Progenitor cell of endocrine pancreas (in vitro differentiated cells): ENCODE measurements at places on chromosomes 5 and 9.

- peaks cover 1% of the 10 kb centered on the region for H3K4me1 ChIP-seq
- no peak overlapping the region for H3K27ac ChIP-seq
- peaks cover 22% of the 10 kb centered on the region for H3K36me3 ChIP-seq
- DNase-seq = no peak
- no peak overlapping the region for H3K4me3 ChIP-seq
These were observed 84.2 kb downstream of the MLLT3 start for GRCh38 chr9:20538092-20538491.

- H3K27ac ChIP-seq = peak overlapping the region; percentile 50
- H3K4me1 ChIP-seq = peaks cover 17% of the 10 kb centered on the region
- no peak for DNase-seq
- H3K4me3 ChIP-seq = no peak overlapping the region
- no peaks in the 10 kb centered on the region for H3K27me3 ChIP-seq
These were observed 70.9 kb downstream of the SETX start for GRCh38 chr9:132283863-132284262.

- H3K27me3 ChIP-seq = peaks cover 9% of the 10 kb centered on the region
- no peak overlapping the region for H3K27ac ChIP-seq
- H3K4me3 ChIP-seq = no peak overlapping the region
- H3K36me3 ChIP-seq = no peaks in the 10 kb centered on the region
- no peaks in the 10 kb centered on the region for H3K4me1 ChIP-seq
These were observed 49.9 kb downstream of the P4HA2 start for GRCh38 chr5:132177691-132178149.

GRCh38 chr9:32294106-32294505, 90.3 kb upstream of the ACO1 start:
- H3K36me3 ChIP-seq = no peaks in the 10 kb centered on the region

GRCh38 chr9:129394061-129394885, 216.2 kb upstream of the IER5L start:
- H3K4me1 ChIP-seq = peaks cover 4% of the 10 kb centered on the region
- H3K27me3 ChIP-seq = peaks cover 8% of the 10 kb centered on the region
- no peaks in the 10 kb centered on the region for H3K36me3 ChIP-seq
- H3K4me3 ChIP-seq = no peak overlapping the region
- no peak for DNase-seq

GRCh38 chr5:111720333-111720890, 36.6 kb downstream of the NREP start:
- no peak for DNase-seq
- no peaks in the 10 kb centered on the region for H3K27me3 ChIP-seq
- peaks cover 24% of the 10 kb centered on the region for H3K36me3 ChIP-seq
- H3K27ac ChIP-seq = no peak overlapping the region
- no peak overlapping the region for H3K4me3 ChIP-seq

GRCh38 chr9:4508246-4508906, 18.1 kb downstream of the SLC1A1 start:
- no peaks in the 10 kb centered on the region for H3K27me3 ChIP-seq
- no peak for DNase-seq
- peaks cover 19% of the 10 kb centered on the region for H3K4me1 ChIP-seq
- H3K27ac ChIP-seq = no peak overlapping the region

DNA sequence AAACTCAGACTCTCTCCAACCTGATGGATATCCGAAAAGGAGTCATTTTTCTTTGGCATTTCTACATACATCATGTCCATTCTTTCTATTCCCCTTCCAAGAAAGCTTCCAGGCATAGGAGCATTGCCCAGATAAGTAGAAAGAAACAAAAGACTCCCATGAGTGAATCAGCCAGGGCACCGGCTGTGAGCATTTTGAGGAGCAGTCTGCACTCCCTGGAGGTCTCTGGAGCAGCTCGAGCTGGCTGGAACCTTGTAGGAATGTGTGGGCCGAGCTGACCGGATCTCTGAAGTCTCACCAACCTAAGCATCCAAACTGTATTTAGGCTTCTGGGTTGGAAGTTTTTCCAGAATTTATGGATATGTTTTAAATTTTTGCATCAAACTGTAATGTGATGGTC, 161.4 kb upstream of the TRPC7 start:
- no peak for DNase-seq
- no peak overlapping the region for H3K27ac ChIP-seq
- peaks cover 3% of the 10 kb centered on the region for H3K4me1 ChIP-seq
- H3K36me3 ChIP-seq = no peaks in the 10 kb centered on the region

DNA sequence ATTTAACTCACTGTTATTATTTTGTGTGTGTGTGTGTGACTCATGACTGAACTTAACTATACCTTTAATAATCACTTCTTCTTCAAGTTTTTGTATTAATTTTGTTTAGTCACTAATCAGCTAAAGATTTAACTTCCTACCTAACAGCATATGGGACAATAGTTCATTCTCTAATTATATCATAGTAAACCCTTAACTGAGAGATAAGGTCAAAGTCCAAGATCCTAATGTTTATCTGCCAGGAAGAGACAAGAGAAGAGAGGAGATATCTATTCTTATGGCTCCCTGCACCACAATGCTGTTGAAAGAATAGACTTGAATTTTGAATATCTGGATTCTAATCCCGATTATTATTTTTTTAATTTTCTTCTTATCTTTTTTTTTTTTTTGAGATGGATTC, 28.1 kb downstream of the FREM1 start:
- H3K36me3 ChIP-seq = peaks cover 3% of the 10 kb centered on the region
- H3K4me3 ChIP-seq = no peak overlapping the region
- peaks cover 4% of the 10 kb centered on the region for H3K4me1 ChIP-seq

- no peak overlapping the region for H3K4me3 ChIP-seq
- no peak for DNase-seq
- no peaks in the 10 kb centered on the region for H3K27me3 ChIP-seq
- H3K27ac ChIP-seq = no peak overlapping the region
- H3K4me1 ChIP-seq = peaks cover 6% of the 10 kb centered on the region
These were observed 82.4 kb upstream of the IFNK start for GRCh38 chr9:27441741-27442070.

DNA sequence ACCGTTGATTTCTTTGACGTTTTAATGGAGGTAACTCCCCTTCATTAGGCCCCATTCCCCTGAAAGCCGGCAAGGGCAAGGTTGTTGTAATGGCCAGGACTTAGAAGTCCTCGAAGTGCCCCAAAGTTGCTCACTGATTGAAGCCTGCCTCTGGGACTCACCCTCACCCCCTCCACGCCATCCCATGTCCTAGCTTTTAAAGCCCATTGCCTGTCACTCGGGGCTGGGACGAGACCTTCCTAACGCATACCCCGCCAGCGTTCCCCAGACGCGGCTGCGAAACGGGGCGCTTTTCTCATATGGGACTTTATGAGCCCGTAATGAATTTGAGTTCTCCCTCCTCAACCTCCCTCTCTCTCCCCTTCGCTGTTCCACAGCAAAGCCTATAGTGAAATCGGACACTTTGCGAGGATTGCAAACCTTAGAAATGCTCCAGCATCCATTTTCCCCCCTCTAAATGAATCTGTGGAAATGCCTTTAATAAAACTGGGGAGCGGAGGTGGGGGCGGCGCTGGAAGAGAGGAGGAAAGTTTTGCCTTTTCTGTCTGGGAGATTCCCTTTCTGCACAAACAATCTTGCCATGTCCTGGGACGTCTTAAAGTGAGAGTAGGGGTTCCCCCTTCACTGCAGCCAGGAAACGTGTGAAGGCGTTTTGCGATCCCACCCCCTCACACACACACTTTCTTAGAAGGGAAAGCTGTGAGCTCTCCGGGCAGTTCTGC, 1.5 kb downstream of the PAPPA start:
- no peaks in the 10 kb centered on the region for H3K36me3 ChIP-seq
- peak overlapping the region; percentile 63 for H3K4me3 ChIP-seq

DNA sequence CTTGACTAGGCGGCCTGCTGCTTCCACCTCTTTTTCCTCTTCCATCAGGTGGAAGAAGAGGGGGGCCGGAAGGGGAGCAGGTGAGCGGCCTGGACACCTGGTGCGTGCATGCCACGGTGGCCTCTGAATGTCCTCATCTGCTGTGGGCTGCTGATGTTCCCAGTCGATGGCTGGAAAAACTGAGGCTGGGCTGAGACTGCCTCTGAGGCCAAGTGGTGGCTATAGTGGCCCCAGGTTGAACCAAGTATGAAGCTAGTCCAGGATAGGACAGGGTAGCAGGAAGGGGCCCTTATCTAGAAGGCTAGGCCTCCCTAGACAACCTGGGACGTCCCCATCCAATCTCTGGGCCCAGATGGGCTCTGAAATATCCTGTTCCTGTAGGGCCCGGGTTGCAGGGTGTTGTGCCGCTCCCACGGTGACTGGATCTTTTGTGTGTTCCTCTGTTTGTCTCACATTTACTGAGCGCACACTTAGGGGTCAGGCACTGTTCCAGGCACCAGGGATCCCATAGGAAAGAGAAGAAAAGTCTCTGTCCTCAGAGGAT, 753 bp upstream of the NR5A1 start:
- DNase-seq = no peak
- H3K27ac ChIP-seq = no peak overlapping the region
- H3K4me3 ChIP-seq = no peak overlapping the region

DNA sequence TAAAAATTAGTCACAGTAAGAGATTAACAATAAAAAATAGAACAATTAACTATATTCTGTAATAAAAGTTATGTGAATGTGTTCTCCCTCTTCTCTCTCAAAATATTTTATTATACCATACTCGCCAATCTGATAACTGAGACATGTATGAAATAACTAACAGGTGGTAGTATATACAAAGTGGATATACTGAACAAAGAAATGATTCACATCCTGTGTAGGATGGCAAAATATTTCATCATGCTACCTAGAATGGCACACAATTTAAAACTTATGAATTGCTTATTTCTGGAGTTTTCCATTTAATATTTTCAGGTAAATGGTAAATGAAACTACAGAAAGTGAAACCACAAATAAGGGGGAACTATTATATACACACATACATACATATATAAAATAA, 152.5 kb downstream of the RNF180 start:
- no peaks in the 10 kb centered on the region for H3K27me3 ChIP-seq
- DNase-seq = no peak
- H3K36me3 ChIP-seq = no peaks in the 10 kb centered on the region
- no peak overlapping the region for H3K27ac ChIP-seq
- no peaks in the 10 kb centered on the region for H3K4me1 ChIP-seq
- H3K4me3 ChIP-seq = no peak overlapping the region

DNA sequence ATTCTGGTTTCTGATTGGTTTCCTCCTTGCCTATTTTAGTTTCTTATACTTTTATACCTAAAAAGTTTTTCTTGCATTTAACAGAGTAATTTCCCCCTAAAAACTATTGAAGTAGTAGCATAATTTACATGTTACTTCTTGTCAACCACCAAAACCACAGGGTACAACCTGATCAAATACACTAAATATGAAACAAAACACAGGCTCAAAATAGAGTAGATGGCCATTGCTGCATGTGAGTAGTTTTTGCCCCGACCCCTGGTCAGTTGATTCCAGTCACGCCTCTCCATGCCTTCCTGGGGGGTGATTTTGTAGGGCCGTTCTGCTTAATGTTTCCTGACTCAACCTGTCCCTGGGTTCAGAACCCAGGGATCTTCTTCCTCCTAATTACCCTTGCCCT, 101.8 kb downstream of the TLE4 start:
- H3K4me1 ChIP-seq = peaks cover 22% of the 10 kb centered on the region
- peaks cover 9% of the 10 kb centered on the region for H3K36me3 ChIP-seq
- no peak for DNase-seq
- H3K4me3 ChIP-seq = no peak overlapping the region

DNA sequence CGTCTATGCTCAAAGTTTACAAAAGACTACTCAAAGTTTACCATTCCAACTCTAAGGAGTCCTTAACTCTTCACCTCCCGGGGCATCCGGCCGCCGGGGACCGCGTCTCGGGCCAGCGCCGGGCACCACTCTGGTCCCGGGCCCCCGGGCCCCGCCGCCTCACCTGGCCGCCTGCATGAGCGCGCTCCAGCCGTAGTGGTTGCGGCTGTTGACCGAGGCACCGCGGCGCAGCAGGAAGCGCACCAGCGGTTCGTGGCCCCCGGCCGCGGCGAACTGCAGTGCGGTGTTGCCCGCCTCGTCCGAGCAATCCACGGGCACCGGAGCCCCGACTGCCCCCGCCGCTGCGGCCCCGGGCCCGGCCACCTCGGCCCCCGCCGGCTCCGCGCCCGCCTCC, 388 bp downstream of the ANKS6 start:
- no peaks in the 10 kb centered on the region for H3K27me3 ChIP-seq
- H3K4me1 ChIP-seq = peaks cover 19% of the 10 kb centered on the region
- DNase-seq = peak; percentile 31
- peaks cover 1% of the 10 kb centered on the region for H3K36me3 ChIP-seq

- no peaks in the 10 kb centered on the region for H3K4me1 ChIP-seq
- H3K27ac ChIP-seq = no peak overlapping the region
- no peak overlapping the region for H3K4me3 ChIP-seq
- DNase-seq = no peak
- H3K27me3 ChIP-seq = no peaks in the 10 kb centered on the region
These were observed 194.8 kb upstream of the SLC30A5 start for GRCh38 chr5:68898951-68899471.

DNA sequence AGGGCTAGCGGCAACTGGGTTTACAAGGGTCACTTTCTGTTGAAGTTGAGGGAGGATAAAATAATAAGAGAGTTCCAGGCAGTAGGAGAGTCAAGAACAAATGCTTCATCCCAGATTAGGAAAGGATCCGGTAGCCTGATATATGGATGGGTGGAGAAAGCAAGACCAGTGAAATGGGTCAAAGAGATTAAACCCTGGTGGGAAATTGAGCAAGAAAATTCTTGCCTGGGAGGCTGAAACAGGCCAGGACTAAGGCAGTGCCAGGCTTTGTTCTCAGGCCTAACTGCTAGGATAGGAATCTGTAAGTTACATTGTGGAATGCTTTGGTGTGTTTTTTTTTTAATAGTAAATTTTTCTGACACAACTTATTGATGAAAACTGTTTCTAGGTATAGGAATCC, 257.4 kb upstream of the RFX3 start:
- no peaks in the 10 kb centered on the region for H3K36me3 ChIP-seq
- H3K27ac ChIP-seq = peak overlapping the region; percentile 30
- no peak overlapping the region for H3K4me3 ChIP-seq
- no peaks in the 10 kb centered on the region for H3K4me1 ChIP-seq
- DNase-seq = no peak
- H3K27me3 ChIP-seq = no peaks in the 10 kb centered on the region

DNA sequence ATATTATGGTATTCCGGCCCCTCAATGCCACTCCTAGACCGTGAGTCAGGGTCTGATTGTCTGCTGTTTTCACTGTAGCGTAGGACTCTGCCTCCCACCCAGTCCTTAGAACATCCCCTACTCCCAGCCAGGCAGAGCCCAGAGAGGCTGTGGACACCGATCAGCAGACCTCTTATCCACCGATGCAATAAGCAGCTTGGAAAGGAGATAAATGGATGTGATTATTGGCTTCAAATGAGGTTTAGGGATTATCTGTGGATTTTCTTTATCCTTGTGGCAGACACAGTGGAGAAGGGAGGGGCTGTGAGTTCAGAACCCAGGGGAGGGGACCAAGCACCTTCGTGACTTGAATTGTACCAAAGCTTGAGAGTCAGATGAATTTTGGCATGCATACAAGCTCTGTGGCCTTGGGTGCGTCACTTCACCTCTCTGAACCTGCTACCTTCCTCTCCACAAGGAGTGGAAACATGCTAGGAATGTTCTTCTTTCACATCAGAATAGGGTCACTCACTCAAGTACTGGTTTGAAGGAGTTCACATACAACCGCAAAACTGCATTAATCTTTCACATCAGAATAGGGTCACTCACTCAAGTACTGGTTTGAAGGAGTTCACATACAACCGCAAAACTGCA, 83.1 kb upstream of the CPLX2 start:
- no peak for DNase-seq
- H3K27me3 ChIP-seq = peaks cover 29% of the 10 kb centered on the region
- H3K27ac ChIP-seq = no peak overlapping the region
- H3K4me1 ChIP-seq = no peaks in the 10 kb centered on the region

- H3K36me3 ChIP-seq = no peaks in the 10 kb centered on the region
- peaks cover 4% of the 10 kb centered on the region for H3K4me1 ChIP-seq
- no peak overlapping the region for H3K4me3 ChIP-seq
These were observed 72.0 kb downstream of the PDE8B start for GRCh38 chr5:77282337-77283027.

- no peak overlapping the region for H3K4me3 ChIP-seq
- no peak for DNase-seq
- no peak overlapping the region for H3K27ac ChIP-seq
- no peaks in the 10 kb centered on the region for H3K36me3 ChIP-seq
These were observed 86.8 kb downstream of the CAMK4 start for GRCh38 chr5:111310711-111311620.
